ENCODE measurements at places on chromosomes 6 and 20.

GRCh38 chr6:88536071-88536625, 370.0 kb upstream of the CNR1 start:
- no peak for DNase-seq

DNA sequence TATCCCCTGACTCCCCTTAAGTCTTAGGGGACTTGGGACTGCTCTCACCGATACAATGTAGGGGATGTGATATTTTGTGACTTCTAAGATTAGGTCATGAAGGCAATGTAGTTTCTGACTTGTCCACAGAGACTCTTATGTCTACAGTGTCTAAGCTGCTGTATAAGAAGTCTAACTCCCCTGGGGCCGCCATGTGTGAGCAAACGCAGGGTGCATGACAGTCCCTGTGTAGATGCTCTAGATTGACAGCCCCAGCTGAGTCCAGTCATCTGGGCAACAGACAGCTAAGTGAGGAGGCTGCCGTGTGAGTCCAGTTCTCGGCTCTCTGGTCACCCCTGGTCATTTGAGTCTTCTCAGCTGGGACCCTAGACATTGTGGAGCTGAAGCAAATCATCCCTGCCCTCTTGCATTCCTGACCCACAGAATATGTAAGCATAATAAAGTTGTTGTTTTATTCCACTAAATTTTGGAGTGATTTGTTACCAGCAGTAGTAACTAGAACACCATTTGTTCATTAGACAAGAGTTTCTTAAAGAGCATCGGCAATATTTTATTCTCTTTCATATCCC, 743.3 kb upstream of the CHD6 start:
- no peak for DNase-seq

DNA sequence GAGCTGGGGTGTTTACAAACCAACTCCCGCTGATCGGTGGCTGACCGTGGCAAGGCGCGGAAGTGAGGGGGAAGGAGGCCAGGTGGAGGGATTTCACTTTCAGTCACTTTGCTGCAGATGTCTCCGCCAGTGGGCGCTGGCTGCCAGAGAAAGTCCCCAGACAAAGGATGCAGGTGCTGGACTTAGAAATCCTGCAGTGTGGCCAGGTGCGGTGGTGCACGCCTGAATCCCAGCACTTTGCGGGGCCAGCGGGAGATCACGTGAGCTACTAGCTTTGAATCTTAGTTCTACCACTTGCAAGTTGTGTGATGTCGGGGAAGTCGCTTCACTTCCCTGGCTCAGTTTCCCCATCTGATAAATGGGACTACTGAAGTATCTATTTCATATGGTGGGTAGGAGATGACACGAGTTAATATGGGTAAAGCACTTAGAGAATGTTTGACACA, 180.4 kb downstream of the ZNF217 start:
- DNase-seq = peak; percentile 45

DNA sequence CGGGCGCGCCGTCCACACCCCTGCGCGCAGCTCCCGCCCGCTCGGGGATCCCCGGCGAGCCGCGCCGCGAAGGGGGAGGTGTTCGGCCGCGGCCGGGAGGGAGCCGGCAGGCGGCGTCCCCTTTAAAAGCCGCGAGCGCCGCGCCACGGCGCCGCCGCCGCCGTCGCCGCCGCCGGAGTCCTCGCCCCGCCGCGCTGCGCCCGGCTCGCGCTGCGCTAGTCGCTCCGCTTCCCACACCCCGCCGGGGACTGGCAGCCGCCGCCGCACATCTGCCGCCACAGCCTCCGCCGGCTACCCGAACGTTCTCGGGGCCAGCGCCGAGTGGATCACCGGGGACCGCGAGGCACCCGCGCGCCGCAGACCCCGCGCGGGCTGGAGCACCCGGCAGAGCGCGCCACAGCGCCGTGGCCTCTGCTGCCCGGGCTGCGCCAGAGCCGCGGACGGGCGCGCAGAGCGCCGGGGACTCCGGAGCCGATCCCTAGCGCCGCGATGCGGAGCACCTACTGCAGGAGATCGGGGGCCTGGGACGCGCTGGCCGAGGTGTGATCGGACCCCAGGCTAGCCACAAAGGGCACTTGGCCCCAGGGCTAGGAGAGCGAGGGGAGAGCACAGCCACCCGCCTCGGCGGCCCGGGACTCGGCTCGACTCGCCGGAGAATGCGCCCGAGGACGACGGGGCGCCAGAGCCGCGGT, at the start of gene BMP2:
Gene BMP2 (plus strand): TSS at position 151 of the 692 bp plus-strand sequence. CDS start 2,441 bp downstream, outside the sequence.
- DNase-seq = peak; percentile 13

DNA sequence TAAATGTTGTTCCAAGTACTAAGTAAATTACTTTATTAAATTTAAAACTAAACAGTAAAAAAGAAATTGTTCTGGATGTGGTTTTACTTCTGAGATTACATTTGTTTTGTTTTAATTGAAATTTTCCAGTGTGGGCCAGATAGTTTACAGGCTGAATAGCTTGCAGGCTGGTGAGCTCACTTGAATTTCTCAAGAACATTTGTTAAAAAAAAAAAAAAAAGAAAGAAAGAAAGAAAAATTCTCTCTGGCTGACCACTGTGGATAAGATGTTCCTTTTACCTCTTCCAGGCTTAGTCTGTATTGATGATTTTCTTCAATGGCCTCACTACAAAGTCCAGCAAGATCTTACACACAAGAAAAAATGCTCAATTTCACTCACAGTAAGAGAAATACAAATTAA, 85.4 kb downstream of the PLCG1 start:
- DNase-seq = no peak
